Breast epithelium (tissue), 4 donors: ENCODE measurements at places on chromosomes 11 and 22. TPM values are rescaled to one million over a fixed set of nuclear protein-coding genes. Genes with fewer than 3 reads are reported as not detected.

UBQLNL gene
- 1.3 TPM for total RNA-seq

OR8D1 gene
- total RNA-seq: not detected

TRIM49 gene
- total RNA-seq: not detected

APOL3 gene
- 46.5 TPM for total RNA-seq

KDM4E gene
- not detected for total RNA-seq

DDI1 gene
- not detected for total RNA-seq

GLYAT gene
- not detected for total RNA-seq

UPK2 gene
- total RNA-seq: not detected

TRIM3 gene
- total RNA-seq: 32.6 TPM

KLHL35 gene
- 1.6 TPM for total RNA-seq

GLYATL2 gene
- total RNA-seq: 1.3 TPM

TMEM191B gene
- total RNA-seq: not detected

OR51E2 gene
- total RNA-seq: not detected

FRMD8 gene
- total RNA-seq: 49.0 TPM

PKP3 gene
- 60.9 TPM for total RNA-seq

CDC42EP2 gene
- 13.4 TPM for total RNA-seq

TRPM5 gene
- total RNA-seq: not detected

TYR gene
- not detected for total RNA-seq

KRTAP5-9 gene
- total RNA-seq: not detected

GRM5 gene
- total RNA-seq: 0.33 TPM

APOBEC3B gene
- not detected for total RNA-seq
